ENCODE measurements at places on chromosomes 11 and 22.

DNA sequence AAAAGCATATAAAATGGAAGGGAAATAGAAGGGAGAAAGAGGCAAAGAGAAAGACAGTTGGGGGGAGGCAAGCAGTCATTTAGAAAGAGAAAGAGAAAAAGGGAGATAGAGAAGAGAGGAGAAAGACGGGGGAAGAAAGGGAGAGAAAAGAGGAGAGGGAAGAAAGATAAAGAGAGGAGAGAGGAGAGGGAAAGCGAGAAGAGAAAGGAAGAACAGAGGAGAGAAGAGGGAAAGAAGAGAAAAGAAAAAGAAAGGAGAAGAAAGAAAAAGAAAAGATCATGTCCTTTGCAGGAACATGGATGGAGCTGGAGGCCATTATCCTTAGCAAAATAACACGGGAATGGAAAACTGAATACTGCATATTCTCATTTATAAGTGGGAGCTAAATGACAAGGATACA, 247.7 kb downstream of the MIAT start:
- no peak for DNase-seq

DNA sequence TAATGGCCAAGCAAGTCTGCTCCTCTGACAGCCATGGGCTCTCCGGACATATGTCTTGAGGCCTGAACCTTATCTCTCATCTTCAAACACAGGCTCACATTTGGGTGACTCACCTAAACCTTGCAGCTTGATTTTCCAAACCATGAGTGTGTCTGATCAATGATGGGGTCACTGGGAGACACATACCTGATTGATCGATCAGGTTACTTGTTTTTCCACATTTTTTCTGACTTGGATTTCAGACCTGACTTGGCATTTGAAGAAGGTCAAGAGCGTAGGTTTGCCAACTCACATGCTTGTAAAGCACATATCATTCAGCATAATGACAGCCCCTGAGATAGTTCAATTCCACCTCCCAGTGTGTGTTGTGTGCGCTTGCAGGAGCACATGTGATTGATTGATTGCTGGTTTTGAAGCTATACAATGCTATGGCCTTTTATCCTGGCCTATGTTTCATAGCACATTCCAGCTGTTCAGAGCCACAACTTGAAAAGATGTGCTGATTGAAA, 116.7 kb upstream of the KIRREL3 start:
- no peak for DNase-seq

GRCh38 chr11:20373147-20373546, 9.6 kb downstream of the HTATIP2 start:
- no peak for DNase-seq

- DNase-seq, result no peak
Observed at GRCh38 chr11:61368646-61369045, 6.5 kb downstream of the TMEM138 start.

- no peak for DNase-seq
Observed at GRCh38 chr11:116870054-116870453, 32.6 kb upstream of the APOA1 start.

GRCh38 chr11:122033193-122033592, 82.8 kb downstream of the BLID start:
- no peak for DNase-seq
